ENCODE measurements at places on chromosomes 1 and 21.

DNA sequence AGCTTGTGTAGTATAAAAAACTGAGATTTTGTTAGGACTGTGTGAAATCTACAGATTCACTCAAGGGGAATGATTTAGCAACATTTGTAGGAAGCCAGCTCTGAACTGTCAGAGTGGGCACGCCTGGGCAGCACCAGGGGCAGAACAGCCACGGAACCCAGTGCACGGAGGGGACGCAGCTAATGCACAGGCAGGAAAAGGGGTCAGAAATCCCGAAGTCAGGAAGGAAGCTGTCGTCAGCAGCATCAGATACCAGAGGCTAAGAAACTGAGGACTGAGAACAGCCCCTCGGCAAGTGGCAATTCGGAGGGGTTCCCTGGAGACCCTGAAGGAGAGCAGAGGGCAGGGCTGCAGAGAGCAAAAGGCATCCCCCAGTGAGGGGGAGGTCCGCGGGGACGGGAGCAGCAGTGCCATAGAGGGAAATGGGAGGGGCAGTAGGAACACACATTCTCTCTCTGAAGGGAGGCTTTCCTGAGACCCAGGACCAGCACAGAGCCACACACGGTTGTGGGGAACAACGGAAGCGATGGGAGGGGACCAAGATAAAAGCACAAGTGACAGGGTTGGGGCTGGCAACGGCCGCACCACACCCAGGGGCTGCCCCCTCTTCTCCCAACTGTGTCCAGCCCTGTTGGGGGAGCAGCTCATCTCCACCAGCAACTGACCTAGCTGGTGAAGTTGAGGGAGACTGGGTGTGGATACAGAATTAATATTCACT is 12.7 kb downstream of the UBE2J2 start:
- DNase-seq: peak; percentile 48

DNA sequence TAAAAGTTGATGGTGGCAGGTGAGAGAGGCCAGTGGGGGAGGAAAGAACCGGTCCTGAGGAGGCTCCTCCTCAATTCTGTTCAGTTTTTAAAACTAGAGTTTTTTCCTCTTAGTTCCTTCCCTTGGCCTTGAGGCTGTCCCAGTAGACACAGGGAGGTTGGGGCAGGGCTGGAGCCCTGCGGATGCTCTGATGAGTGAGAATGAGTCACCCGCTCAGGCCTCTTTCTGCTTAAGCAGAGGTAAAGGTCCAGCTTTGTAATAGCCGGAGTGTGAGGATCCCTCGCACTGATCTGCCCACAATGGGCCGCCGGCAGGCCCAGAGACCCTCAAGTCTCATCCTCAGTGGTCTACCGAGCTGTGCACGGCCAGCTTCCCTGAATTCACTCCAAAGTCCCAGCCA is 49.6 kb upstream of the IRF2BP2 start:
- DNase-seq: peak; percentile 70

DNA sequence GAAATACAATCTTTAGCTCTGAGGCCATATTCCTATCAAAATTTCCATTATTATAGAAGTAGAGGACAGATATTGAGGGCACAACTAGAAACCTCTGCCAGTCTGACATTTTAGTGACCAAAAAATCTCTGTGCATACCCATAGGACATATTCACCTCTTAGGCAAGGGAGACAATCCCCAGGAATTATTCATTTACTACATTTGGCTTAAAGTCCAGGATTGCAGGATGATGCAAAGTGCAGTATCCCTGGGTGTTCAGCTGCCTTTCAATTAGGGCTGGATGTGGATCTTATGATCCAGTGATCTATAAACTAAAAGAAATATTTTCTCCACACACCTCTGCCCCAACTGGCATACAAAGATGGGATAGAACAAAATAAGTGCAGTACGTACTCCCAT is 50.9 kb downstream of the PTGS2 start:
- no peak for DNase-seq

- DNase-seq: peak; percentile 76
Observed at GRCh38 chr1:15799928-15800835, 7.3 kb downstream of the UQCRHL start.

- peak; percentile 10 for DNase-seq
Observed at GRCh38 chr1:160544647-160545046, 21.6 kb upstream of the SLAMF6 start.

- peak; percentile 63 for DNase-seq
Observed at GRCh38 chr1:203638950-203639349, 12.3 kb downstream of the ATP2B4 start.

- no peak for DNase-seq
Observed at GRCh38 chr1:230303822-230304221, 122.3 kb downstream of the PGBD5 start.

DNA sequence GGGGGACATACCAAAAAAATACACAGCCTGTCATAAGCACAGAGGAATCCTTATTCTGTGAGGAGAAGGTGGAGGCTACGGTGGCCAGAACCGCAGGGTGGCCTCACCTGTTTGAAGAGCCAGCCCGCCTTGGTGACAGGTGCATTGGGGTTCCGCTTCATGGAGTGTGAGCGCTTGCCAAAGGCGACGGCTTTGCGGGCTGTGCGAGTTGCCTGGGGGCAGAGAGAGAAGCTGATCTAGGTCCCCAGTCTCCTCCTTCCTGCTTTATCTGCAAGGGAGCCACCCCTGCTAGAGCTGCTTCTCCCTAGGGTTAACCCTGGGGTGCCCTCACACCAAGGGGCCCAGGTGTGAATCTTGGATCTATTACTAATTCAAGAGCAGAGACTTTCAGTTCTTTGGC is 54.3 kb upstream of the GOLT1A start:
- no peak for DNase-seq

DNA sequence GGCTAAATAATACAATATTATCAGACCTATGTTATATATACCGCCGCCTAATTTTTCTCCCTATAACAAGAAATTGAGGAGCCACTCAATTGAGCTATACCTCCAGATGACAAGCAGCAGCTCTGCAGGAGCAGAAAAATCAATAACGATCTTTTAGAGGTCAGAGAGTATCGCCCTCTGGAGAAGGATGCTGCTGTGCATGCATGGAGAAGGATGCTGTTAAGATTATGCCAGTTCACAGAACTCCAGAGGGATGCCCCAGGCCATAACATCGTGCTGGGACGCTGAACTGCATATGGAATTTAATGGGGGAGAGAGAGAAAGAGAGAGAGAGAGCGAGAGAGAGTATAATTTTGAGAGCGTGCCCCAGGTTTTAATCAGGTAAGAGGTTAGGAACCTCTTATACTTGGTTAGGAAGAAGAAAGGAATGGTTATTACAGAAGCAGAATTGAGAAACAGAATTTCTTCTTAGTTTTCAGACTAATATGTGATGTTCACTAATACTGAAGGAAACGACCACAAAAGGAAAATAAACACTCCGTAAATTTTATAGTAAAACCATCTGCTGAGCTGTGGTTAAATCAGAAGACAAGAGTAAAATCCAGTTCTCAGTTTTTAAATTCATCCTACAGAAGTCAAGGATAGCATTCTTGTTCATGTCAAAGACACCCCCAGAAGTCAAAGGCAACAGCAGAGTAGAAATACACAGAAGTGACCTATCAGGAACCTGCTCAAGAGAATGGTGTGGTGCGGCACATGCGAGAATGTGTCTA is 111.1 kb downstream of the SMYD2 start:
- DNase-seq: no peak

- no peak for DNase-seq
Observed at GRCh38 chr1:21066356-21067012, 110.2 kb downstream of the EIF4G3 start.

DNA sequence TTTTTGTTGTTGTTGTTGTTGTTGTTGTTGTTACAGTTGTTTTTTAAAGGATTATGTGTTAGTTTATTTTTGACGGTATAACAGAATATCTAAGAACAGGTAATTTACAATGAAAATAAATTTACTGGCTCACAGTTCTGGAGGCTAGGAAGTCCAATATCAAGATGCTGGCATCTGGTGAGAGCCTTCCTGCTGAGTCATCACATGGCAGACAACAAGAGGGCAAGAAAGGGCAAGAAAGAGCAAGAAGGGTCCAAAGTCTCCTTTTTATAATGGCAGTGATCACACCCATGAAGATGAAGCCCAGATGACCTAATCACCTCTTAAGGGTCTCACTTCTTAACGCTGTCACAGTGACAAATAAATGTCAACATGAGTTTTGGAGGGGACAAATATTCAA is 142.1 kb downstream of the NEGR1 start:
- peak; percentile 1 for DNase-seq

DNA sequence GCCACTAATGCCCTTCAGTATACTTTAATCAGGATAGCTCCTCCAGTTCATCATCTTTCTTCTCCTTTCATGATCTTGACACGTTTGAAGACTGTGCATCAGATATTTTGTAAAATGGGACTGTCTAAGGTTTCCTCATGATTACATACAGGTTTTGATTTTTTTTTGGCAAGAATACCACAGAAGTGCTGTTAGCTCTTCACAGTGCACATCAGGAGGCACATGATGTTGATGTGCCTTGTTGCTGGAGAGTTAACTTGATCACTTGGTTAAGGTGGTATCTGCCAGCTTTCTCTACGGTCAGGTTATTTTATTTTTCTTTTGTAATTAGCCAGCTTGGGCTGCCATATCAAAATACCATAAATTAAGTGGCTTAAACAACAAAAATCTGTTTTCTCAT is 128.6 kb upstream of the IVNS1ABP start:
- DNase-seq: no peak

GRCh38 chr1:216927633-216928032 is 204.4 kb upstream of the ESRRG start:
- DNase-seq: no peak

DNA sequence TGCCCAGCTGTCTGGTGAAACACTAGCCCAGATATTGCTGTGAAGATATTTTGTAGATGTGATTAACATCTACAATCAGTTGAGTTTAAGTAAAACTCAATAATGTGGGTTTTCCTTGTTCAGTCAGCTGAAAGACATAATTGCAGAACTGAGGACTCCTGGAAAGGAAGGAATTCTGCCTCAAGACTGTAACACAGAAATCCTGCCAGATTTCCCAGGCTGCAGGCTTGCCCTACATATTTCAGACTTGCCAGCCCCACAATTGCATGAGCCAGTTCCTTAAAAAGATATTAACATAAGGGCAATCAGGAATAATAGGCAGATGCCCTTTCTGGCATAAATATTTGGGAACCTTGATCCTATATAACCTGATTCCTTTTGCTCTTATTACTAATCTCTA is 14.2 kb upstream of the NIBAN1 start:
- DNase-seq: no peak

DNA sequence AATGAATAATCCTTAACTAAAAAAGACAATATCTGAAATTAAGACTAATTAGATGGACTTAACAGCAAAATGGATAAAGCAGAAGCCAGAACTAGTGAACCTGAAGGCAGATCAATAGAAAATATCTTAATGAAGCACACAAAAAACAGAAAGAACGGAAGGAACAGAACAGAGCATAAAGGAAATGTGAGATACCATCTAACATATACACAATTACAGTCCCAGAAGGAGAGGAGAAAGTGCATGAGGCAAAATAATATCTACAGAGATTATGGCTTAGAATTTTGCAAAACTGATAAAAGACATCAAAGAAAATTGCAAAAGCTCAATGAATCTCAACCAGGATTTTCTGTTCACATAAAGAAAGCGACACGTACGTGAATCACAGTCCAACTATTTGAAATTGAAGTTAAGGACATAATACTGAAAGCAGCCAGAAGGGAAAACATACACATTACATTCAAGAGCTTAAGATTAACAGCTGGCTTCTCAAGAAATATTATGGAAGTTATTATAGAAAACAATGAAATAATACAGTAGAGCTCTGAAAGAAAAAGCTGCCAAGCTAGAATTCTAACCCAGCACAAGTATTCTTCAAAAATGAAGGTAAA is 182.0 kb downstream of the CDC42BPA start:
- no peak for DNase-seq

DNA sequence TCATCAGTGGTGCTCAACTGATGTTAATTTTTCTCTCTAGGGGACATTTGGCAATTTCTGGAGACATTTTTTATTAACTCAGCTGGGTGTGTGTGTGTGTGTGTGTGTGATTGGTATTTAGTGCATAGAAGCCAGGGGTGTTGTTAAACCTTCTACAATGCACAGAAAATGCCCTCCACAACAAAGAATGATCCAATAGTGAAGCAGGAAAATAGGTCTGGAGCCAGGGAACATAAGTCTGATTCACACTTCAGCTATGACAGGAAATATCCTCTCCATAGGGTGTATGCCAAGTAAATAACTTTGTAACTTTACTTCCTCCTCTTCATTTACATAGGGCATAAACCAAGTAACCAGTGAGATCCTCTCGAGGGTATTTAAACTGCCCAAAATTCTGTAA is 25.1 kb upstream of the TMEM61 start:
- peak; percentile 83 for DNase-seq

- DNase-seq: no peak
Observed at GRCh38 chr1:116820369-116820768, 66.1 kb downstream of the CD2 start.

GRCh38 chr1:200850554-200850953 is 22.2 kb upstream of the GPR25 start:
- no peak for DNase-seq

DNA sequence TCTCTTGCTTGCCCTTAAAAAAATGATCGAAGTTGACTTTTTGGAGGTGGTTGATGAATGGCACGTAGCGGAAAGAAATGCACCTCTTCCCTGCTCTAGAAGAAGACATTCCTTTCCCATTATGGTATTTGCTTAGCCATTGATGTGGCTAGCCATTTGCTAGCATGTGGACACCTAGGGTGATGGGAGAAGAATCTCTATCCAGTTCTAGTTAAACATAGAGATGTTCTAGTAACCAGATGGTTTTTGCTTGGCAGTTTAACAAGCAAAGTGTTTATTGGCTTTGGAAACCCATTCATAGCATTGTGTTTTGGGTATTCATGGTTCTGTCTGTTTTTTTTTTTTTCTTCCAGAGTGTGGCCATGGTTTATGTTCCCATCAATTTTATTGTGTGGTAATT is 78.9 kb downstream of the KCNJ6 start:
- no peak for DNase-seq

DNA sequence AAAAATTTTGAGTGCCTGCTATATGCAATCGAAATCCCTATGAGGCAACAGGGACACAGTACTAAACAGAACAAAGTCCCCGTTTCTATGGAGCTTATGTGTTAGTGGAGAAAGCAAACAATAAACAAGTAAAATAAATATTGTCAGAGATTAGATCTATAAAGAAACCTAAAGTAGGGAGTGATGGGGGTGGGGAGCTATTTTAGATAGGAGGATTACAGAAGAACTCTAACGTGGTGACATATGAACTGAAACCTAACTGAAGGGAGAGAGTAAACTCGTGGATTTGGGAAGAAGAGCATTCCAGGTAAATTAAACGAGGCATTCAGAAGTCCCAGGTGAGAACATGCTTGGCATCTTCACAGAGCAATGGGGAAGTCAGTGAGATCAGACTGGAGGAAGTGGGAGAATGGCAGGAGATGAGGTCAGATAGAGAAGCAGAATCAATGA is 154.5 kb downstream of the DENND1B start:
- DNase-seq: no peak

GRCh38 chr1:222757646-222758268 is 20.8 kb downstream of the FAM177B start:
- no peak for DNase-seq

GRCh38 chr1:201172999-201173610 is 17.5 kb upstream of the IGFN1 start:
- DNase-seq: no peak

GRCh38 chr1:211643324-211644212 is 31.9 kb downstream of the NEK2 start:
- DNase-seq: no peak

- DNase-seq: peak; percentile 26
Observed at GRCh38 chr1:17274186-17275170, 25.6 kb downstream of the PADI3 start.

GRCh38 chr1:189662190-189662589 is 815.5 kb downstream of the BRINP3 start:
- no peak for DNase-seq

Data from kidney capillary endothelial cell (primary cell).